ENCODE measurements at places on chromosomes 3 and 15.

- DNase-seq, result no peak
Observed at GRCh38 chr3:151818361-151818760, 4.4 kb downstream of the AADAC start.

DNA sequence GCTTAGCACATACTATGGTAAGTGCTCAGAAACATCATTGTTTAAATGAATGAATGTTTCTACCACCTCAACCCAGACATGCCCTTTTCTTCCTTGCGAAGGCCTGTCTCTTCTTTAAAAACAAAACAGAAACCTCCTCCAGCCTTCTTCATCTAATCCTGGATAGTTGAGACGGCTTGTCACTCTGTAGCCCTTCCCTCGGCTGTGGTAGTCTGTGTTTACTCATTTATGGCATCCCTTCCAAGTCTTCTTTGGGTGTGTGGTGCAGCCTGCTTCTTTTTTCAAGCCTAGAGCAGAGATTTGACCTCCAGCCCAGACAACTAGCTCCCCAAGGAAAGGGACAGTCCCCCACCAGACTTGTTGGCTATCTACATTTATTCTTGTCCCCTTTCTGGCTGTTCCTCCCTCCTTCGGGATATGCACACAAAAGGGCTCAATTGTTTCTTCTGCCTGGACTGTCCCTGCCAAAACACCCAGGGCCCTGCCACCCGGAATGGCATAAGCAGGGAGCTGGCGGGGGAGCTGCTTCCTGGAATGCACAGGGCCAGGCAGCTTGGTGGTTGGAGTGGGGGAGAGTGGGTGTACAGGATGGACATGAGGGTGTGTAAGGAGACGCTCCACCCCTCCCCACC lies 67.8 kb downstream of the ITGA11 start:
- DNase-seq, result peak; percentile 80

- no peak for DNase-seq
Observed at GRCh38 chr3:126956866-126957650, 25.9 kb upstream of the PLXNA1 start.

DNA sequence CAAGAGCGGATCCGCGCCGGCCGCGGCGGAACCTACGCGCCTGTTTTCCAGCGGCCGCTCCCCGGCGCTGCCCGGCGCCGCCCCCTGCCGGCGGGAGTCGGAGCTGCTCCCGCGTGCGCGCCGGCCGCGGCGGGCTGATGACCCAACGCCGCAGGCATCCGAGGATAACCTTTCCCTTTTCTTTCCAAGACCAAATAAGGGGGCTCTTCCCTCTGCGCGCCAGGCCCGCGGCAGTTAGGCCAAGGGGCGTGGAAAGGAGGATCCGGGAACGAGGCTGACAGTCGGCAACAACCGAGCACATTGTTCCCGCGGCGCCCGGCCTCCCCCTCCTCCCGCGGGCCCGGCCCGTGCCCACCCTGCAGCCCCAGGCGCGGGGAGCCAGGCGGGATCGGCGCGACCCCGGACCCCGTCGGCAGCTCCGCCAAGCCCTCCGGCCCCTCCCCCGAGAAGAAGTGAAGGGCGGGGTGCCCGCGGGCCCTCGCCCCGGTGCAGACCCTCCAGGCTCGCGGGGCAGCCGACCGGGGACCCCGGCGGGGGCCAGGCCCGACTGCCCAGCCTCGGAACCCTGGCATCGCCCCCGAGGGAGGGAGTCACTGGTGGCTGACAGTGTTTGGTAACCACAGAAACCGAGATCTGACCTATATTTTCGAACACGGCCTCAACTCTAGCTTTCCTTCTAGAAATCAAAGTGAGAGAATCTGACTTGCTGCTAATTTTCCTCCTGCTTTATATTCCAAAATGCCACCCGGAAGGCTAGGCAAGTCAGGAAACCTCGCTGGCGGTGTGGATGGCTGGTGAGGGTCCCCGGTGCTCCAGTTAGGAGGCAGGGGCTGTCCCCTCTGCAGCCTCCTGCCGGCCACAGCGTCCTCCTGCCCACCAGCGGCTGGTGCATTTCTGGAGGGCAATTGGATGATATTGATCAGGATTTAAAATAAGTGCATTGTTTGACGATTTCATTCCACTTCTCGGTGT lies 45.6 kb upstream of the SYNM start:
- peak; percentile 82 for DNase-seq

DNA sequence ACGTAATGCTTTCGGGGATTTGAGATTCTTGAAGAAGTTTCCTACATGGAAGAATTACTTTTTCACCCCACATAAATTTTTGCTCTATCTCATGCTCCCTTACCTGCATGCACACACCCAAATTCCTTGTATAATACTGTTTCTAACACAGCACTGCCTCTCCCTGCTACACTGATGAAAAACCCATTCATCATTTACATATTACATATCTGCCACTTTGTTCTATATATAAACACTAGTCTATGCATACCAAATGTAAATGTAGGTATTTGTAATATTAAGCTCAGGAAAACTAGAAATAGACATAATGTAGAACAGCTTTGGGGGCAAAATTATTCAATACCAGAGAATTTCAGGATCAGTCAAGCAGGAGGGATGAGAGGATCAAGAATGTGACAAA lies 182.6 kb upstream of the SEMA6D start:
- DNase-seq, result no peak

DNA sequence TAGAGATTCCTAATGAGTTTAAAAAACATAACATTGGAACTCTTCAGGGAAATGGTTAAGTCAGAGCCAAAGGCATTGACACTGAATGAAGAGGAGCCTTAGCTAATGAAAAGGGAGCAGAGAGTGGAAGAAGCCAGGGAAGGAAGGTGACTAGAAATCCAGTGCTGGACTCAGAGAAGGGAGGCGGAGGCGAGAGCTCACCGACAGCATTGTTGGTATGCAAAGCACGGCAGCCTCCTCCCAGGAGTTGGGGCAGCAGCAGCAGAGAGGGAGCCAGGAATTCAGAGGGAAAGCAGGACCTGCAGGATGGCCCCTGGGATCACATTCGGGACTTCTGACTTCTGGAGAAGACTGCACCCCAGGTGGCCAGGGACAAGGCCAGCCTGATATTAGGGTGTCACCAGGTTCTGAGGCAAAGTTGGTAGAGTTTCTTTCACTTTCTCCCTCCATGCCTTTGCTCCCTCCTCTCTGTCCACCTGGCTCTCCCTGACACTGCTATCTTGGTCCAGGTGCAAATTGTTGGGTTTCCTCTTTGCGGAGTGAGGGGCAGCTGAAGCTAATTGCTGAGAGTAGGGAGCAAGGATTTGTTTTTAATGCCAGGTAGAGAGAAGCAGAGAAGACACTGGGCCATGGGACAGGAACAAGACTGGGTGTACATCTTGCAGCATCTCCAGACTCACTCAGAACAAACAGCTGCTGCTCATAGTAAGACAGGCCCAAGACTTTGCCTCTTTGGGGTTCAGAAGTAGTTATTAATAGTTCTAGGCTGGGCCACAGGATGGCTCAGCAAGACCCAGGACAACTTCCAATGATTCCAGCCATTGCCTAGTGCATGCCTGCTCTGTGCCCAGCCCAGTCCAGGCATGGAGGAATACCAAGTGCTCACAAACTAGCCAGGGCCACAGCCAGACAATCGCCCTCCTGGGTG lies 157.9 kb downstream of the TLE3 start:
- no peak for DNase-seq

- no peak for DNase-seq
Observed at GRCh38 chr15:50808728-50809127, 43.2 kb upstream of the SPPL2A start.
